Activated CD4-positive, alpha-beta T cell treated with anti-CD3 and anti-CD28 coated beads, Interleukin-2, amount 50 U/mL, for 48 hours (primary cell): ENCODE measurements at places on chromosomes 6 and 20.

- DNase-seq, result no peak
Observed at GRCh38 chr20:50348096-50348495, 157.5 kb downstream of the CEBPB start.

- DNase-seq, result no peak
Observed at GRCh38 chr6:13355043-13355945, 27.0 kb upstream of the TBC1D7 start.

- DNase-seq, result no peak
Observed at GRCh38 chr6:129696028-129696418, 14.0 kb downstream of the ARHGAP18 start.

DNA sequence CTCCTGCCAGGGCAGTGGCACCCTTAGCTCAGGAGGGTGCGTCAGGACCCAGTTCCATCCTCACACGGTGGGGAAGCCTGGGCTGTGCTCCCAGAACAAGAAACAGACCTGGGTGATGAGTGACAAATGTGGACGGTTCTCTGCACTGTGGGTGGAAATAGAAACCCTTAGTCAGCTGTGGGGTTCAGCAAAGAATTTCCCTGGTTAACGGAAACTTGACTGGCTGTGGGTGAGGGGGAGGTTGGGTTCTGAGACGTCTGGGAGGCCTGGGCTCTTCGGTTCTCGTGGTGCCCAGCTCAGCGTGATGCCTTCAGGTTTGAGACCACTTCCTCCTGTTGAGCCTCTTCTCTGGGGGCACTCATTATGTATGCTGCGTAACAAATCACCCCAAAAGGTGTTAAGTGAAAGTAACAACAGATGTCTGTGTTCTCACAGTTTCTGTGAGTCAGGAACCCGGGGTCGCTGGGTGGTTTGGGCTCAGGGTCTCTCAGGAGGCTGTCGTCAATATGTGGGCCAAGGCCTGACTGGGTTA, 53.1 kb upstream of the FAM83D start:
- peak; percentile 88 for DNase-seq

DNA sequence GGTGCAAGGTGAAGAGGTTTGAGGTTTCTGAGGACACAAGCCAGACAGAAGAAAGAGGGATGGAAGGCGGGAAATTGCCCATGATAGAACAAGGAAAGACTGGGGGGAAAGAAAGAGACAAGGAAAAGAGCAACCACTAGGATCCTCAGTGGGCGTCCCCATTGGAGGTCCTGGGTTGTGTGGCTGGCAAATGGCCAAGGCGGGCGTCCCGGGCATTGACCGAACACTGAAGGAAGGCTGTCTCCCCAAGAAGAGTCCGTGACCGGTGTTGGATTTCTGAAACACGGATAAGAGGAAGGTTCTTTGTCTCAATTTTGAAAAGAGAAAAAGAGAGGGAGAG, 746.6 kb upstream of the ADGRB3 start:
- DNase-seq, result no peak

DNA sequence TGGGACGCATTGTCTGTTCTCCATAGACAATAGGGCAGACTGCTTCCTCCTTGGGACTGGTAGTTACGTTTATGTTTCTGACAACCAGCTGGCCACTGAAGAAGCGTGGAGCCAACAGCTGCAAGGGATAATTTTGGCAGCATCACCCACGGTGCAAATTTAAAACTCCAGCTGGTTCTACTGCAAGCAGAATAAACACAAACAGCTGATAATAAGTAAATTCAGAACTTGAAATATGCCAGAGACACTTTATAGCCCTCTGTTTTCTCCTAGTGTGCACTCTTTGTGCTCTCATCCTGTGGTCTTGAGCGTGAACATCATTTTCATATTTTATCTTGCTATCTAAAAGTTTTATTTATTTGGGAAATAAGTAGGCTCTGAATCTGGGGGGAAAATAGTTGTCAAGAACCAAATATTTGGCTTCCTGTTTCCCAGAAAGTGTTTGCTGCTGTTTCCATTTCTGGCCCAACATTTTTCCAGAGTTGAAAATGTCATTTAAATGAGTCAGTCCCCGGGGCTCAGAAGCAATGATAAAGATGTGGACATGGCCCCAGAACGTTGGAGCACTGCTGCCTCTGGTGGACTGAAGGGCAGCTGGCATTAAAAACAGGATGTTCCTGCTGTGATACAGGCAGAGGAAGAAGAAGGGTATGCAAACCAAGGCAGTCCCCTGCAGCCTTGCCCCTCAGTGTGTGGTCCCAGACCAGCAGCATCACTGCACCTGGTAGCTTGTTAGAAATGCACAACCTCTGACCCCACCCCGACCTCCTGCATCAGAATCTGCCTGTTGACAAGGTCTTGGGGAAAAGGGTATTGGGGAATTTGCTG, 12.5 kb upstream of the THBD start:
- no peak for DNase-seq

DNA sequence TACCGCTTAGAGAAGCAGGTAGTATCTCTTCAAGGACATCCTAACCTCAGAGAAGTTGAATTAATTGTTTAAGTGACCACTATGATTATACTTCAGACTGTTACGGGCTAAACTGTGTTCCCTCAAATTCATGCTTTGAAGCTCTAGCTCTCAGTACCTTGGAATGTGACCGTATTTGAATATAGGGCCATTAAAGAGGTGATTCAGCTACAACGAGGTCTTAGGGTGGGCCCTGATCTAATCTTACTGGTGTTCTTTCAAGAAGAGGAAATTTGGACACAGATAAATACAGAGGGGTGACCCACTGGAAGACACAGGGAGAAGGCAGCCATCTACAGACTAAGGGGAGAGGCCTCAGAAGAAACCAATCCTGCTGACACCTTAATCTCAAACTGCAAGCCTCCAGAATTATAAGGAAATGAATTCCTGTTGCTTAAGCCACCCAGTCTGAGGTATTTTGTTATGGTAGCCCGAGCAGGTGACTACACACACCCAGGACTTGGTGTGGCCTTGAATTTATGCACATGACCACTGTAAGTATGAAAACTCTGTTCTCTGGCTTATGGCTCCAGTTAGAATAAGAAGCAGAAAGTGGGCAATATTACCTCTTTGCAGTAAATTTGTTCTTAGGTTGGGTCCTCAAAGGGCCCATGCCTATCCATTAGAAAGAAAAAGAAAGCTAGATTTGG, 249.1 kb downstream of the DHX35 start:
- DNase-seq, result no peak

DNA sequence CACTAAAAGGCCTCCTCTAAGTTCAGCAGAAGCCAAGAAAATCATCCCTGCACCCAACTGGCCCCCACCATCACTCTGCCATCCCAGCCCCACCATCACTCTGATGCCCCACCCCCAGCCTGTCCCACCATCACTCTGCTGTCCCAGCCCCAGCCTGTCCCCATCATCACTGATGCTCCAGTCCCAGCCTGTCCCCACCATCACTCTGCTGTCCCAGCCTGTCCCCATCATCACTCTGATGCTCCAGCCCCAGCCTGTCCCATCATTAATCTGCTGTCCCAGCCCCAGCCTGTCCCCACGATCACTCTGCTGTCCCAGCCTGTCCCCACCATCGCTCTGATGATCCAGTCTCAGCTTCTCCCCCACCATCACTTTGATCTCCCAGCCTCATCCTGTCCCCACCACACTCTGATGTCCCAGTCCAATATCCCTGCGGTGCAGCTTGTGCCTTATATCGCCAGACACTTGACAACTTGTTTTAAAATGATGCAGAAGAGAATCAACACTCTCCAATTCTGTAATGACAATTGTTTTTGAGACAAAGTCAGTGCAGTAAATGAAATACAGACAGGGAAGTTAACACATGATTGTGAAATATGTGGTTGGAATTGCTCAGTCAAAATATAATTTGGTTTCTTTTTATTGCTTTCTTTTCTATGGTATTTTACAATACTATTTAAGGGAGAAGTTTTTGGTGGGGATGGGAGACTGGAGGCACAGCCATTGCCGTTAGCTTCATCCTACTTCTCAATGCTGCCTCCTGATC, 100.8 kb downstream of the TNFAIP3 start:
- no peak for DNase-seq

DNA sequence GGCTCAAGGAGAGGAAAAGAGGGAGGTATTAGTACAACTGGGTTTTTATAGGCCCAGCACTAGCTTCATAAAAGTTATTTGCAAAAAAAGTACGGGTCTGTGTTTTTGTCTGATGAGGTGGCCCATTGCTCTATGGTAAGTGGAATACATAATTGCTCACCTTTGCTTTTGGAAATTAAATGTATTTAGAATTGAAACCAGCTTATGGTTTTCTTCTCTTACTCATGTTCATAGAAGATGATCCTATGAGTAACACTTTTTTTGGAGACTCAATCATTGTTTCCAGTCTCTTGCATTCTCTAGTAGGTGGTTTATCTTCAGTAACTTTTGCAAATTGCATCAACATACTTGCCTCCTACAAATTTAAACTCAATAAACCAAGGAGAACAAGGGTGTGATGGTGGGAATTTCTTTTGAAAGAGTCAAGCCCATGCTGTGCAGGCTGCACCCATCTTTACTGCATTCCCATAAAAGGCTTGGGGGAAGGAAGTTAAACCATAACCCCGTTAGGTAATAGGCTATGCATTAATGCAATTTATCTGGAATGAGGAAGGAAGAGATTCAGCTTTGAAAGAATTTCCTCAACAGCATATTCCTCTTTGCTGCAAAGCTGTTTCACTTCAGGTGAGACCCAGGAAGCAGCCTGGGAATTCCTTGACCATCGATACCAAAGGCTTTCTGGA, 48.5 kb upstream of the EDN1 start:
- DNase-seq, result no peak

GRCh38 chr20:47016068-47016664, 121.5 kb downstream of the EYA2 start:
- DNase-seq, result no peak

GRCh38 chr20:49313283-49313682, 35.4 kb upstream of the ZNFX1 start:
- DNase-seq, result no peak

GRCh38 chr6:35469751-35470662, 1.8 kb downstream of the RPL10A start:
- peak; percentile 40 for DNase-seq

- DNase-seq, result peak; percentile 30
Observed at GRCh38 chr6:75205776-75206575, at the start of gene COL12A1. TSS of gene COL12A1 (minus strand) at chr6:75206053. CDS start at chr6:75202792, 3,261 bp downstream.

GRCh38 chr6:35139924-35140638, 1.1 kb downstream of the TCP11 start:
- DNase-seq, result peak; percentile 28

DNA sequence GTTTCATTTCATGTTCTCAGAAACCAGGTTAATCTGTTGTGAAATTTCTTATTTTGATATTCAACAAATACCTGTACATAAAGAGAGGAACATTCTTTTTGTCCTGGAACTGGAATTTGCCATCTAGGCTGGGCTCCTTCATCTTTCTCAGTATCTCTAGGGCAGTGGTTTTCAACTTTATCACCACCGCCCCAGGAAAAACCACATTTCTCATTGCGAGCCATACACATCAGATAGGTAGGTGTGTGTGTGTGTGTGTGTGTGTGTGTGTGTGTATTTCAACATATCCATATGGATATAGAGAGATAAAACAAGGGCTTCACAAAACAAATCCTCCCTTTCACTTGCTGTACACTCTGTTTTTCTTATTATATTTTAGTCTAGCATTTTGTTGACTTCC, 24.1 kb downstream of the BFSP1 start:
- peak; percentile 6 for DNase-seq

- no peak for DNase-seq
Observed at GRCh38 chr20:1628621-1629020, 8.8 kb upstream of the SIRPB1 start.

- no peak for DNase-seq
Observed at GRCh38 chr6:148593130-148593812, 153.6 kb upstream of the UST start.

DNA sequence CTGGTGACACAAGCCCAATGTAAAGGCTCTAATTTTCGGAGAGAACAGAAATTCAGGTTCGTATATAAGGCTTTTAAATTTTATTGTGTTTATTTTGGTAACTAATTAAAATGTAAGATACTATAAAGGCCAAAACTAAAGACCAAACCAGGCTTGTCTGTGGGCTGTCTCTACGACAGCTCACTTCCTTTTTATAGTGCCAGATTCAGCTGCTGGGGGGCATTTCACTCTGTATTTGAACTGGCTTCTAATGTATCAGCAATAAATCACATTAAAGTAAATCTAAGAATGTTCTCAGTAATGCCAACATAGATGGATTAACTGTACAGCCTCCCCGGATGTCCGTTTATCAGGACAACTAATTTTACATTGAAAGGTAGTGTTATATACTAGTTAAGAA, 31.1 kb upstream of the STXBP5 start:
- no peak for DNase-seq

DNA sequence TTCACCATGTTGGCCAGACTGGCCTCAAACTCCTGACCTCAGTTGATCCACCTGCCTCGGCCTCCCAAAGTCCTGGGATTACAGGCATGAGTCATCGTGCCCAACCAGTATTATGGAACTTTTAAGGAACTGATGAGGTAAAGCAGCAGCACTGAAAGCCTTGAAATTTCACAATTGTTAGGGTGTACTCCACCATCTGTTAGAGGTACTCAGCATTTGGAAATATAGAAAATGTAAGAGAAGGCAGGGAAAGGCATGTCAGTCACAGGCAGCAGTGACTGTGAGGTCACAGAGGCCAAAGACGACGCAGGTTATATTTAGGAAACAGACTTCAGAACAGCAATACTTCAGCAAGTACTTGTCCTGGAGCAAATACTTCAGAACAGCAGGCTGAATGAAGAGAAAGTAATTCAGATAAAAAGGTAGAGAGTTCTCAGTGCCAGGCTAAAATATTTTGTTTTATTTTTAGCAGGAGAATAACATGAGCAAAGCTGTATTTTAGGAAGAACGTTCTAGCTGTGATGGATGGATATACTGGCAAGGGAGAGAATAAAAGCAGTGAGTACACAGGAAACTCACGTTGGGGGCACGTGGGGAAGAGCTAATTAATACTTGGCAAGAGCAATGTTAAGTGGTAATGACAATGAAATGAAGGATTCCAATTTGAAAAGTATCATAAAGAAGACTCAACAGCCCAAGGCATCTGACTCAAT, 67.2 kb downstream of the DTNBP1 start:
- no peak for DNase-seq

DNA sequence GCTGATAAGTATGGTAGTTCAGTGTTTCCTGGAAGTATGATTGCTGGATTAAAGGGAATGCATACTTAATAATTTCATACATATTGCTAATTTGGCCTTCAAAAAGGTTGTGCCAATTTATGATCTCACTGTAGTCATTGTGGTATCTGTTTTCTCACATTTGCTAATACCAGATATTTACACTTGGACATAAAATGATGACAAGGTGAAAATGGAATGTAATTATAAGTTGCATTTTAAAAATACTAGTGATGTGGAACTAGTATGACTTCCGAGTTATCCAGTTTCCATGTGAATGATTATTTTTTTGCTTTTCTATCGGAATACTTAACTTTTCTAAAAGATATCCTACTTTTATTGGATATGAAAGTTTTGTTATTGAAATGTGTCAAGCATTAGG, 15.4 kb downstream of the RWDD1 start:
- no peak for DNase-seq

DNA sequence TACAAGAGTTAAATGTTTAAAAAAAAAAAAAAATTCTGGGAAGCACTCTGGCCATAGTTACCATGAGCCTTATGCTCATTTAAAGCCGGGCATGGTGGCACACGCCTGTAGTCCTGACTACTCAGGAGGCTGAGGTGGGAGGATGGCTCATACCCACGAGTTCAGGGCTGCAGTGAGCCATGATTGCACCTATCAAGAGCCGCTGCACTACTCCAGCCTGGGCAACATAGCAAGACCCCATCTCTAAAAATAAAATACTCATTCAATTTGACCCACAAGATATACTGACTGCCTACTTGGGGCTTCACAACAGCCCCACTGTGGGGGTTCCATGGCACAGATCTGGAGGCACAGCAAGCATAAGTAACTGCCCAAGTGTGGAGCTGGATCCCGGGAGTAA, 112.0 kb upstream of the NFATC2 start:
- no peak for DNase-seq
